ENCODE measurements at places on chromosomes 13 and 19. TPM values are rescaled to one million over a fixed set of nuclear protein-coding genes. Genes with fewer than 3 reads are reported as not detected.

NHLRC3 gene
- 10.4 TPM for total RNA-seq

DNA sequence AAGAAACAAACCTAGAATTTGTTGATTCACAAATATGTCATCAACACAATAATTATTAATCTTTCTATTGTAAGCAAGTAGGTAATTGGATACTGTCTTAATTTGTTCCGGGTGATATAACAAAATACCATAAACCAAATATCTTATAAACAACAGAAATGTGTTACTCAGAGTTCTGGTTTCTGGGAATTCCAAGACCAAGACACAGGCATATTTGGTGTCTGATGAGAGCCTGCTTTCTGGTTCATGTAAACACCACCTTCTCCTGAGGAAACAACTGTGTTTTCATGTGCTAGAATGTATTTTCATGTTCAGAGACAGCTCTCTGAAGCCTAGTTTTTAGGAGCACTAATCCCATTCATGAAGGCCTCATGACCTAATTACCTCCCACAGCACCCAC is 1819.5 kb downstream of the SLITRK5 start:
- DNase-seq, result no peak

DNA sequence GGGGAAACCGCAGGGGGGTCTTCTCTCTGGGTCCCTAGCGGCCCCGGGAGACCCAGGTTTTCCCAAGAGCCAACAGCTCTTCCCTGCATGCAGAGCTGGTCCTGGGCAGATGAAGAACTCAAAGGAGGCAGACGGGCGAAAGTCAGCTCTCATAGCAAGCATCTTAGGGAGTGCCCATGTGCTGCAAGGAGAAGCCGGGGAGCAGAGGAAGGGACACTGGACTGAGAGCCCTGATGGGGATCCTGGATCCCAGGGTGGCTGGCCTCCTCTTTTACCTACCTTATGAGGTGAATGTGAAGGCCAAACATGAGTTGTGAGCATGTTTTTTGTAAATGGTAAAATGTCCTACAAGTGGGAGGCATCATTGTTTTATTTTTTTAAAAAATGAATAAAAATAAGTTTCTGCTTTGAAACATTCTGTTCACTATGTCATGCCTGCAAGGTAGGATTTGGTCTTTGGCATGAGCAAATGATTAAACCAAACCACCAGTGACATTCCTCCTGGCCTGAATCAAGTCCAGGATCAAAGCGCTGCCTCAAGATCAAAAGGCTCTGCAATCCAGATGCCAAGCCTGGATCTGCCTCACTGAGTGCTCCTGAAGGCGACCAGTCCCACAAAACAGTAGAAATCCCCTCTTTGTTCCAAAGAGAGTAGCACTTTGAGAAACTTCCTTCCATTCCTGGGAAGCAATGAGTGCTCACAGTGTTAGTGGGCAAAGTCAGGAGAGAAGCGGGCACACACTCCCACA is 92.2 kb upstream of the SERP2 start:
- no peak for DNase-seq

GRCh38 chr13:71018995-71019394 is 848.0 kb downstream of the DACH1 start:
- DNase-seq, result no peak

GRCh38 chr13:51397262-51397941 is 55.4 kb downstream of the INTS6 start:
- no peak for DNase-seq

SLC46A3 gene
- total RNA-seq, result 16.2 TPM

- no peak for DNase-seq
These were observed 10.2 kb downstream of the CAPN12 start for GRCh38 chr19:38734176-38734425.

DNA sequence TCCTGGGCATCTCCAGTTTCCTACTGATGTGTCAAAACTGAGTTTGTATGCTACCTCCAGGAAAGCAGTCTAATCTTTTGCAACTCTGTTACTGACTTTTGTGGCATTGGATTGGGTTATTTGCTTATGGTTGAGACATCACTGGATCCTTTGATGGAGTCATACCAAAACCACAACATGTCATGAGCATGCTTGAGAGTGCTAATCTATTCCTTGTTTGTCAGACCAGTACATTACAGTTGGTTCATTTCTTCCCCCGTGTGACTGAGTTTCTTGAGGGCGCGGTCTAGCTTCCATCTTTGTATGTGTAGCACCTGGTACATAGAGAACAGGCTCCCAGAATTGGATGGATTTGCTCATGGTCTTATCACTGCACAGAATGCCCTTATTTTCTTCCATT is 43.2 kb downstream of the SUGT1 start:
- no peak for DNase-seq

FAM216B gene
- 4.6 TPM for total RNA-seq

CSNK1G2 gene
- total RNA-seq, result 24.3 TPM

DNA sequence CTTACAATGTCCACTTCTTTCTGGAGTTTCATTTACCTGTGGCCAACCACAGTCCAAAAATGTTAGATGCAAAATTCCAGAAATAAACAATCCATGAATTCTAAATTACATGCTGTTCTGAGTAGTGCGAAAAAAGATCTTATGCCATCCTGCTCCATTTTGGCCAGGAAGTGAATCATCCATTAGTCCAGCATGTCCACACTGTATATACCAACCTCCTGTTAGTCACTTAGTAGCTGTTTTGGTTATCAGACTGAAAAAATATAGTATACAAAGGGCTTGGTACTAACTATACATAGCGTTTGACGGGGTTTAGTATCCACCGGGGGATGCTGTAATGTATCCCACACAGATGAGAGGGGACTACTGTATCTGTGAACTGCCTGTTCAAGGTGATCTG is 618.0 kb upstream of the ARGLU1 start:
- DNase-seq, result no peak

DNA sequence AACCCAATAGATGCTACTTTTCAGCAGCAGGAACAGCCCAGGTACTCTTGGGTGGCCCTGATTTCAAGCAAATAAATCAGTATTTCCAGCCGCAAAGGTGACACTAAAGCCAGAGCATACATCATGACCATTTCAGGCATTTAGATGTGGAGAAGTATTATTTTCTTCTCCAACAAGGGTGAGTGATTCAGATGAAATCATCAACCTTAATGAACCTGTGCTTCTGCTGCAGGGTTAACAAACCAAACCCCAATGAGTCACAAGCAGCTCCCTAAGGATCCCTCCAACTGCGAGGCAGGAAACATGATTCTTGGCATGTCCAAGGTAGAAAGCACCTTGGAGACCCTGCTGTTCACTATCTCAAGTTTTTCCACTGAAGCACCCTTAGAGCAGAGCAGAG is 32.7 kb downstream of the MBNL2 start:
- DNase-seq, result no peak
